ENCODE measurements at places on chromosomes 7 and 10. TPM values are rescaled to one million over a fixed set of nuclear protein-coding genes. Genes with fewer than 3 reads are reported as not detected.

Gene PILRB
- 4.9 TPM for polyA plus RNA-seq

Gene FXYD4
- not detected for polyA plus RNA-seq

Gene WEE2
- polyA plus RNA-seq, result not detected

Gene PON1
- 0.19 TPM for polyA plus RNA-seq

Gene FAM170B
- not detected for polyA plus RNA-seq

Gene KCND2
- 0.15 TPM for polyA plus RNA-seq

Gene ASAH2
- not detected for polyA plus RNA-seq

Gene MUC3A
- polyA plus RNA-seq, result 78.8 TPM

Gene AKR1E2
- polyA plus RNA-seq, result not detected

Gene SFR1
- polyA plus RNA-seq, result 6.6 TPM

Gene C7orf33
- not detected for polyA plus RNA-seq

Gene BAMBI
- 2.4 TPM for polyA plus RNA-seq

Gene NEBL
- polyA plus RNA-seq, result 4.9 TPM

Gene OR9A2
- polyA plus RNA-seq, result not detected

Gene PHKG1
- not detected for polyA plus RNA-seq

Gene GIMAP1
- polyA plus RNA-seq, result 10.3 TPM

Gene CACNA2D1
- polyA plus RNA-seq, result 0.23 TPM

Gene WAPL
- polyA plus RNA-seq, result 18.8 TPM

Gene SNX8
- polyA plus RNA-seq, result 23.1 TPM

Gene PPP1R3C
- 4.2 TPM for polyA plus RNA-seq

Gene CCL26
- polyA plus RNA-seq, result 3.0 TPM

Gene NEUROG3
- 1.3 TPM for polyA plus RNA-seq

Gene EFCAB10
- polyA plus RNA-seq, result not detected

Gene GAD2
- not detected for polyA plus RNA-seq

Gene GCK
- polyA plus RNA-seq, result 0.32 TPM

Gene ZNF722
- polyA plus RNA-seq, result not detected

Gene ENTPD1
- 9.9 TPM for polyA plus RNA-seq

Gene FAM20C
- 27.5 TPM for polyA plus RNA-seq

Gene RAB19
- polyA plus RNA-seq, result 8.2 TPM

Gene C1QL3
- not detected for polyA plus RNA-seq

Gene RSPH10B
- polyA plus RNA-seq, result not detected

Gene PAPSS2
- 87.6 TPM for polyA plus RNA-seq

Gene CLDN15
- 3.6 TPM for polyA plus RNA-seq

Gene SLC29A4
- polyA plus RNA-seq, result 4.8 TPM

Gene ING3
- 11.8 TPM for polyA plus RNA-seq

Gene PLA2G12B
- polyA plus RNA-seq, result 6.7 TPM

Gene ETV1
- polyA plus RNA-seq, result 0.60 TPM

Gene ANXA7
- polyA plus RNA-seq, result 74.2 TPM

Gene TMEM270
- polyA plus RNA-seq, result 0.39 TPM

Gene NOS3
- 1.2 TPM for polyA plus RNA-seq

Gene ITGA8
- 0.46 TPM for polyA plus RNA-seq
